Immature natural killer cell (primary cell): ENCODE measurements at places on chromosomes 3 and 15.

DNA sequence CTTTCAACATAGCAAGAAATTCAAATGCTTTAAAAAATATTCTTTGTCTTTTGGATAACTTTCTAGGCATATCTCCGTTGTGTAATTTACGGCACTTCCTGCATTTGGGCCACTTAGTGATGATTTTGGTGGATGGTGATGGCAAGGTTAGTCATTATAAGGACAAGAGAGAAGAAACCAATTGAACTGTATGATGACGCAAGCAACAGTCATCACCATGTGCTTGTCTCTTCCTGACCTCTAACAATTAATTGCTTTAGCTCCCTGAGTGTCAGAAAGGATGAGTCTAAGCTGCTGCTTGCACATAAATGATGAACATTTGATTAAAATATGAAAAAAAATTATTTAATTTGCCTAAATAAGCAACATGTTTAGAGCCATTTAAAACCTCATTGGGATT, 11.3 kb upstream of the P2RY12 start:
- no peak for DNase-seq

- peak; percentile 23 for DNase-seq
Measured at GRCh38 chr15:74725845-74726773, 781 bp upstream of the CYP1A1 start.

- DNase-seq: no peak
Measured at GRCh38 chr3:194602669-194603171, 30.5 kb downstream of the TMEM44 start.

GRCh38 chr3:99499235-99500158, 138.9 kb upstream of the COL8A1 start:
- DNase-seq: no peak

- no peak for DNase-seq
Measured at GRCh38 chr3:181572432-181572831, 139.3 kb upstream of the SOX2 start.

DNA sequence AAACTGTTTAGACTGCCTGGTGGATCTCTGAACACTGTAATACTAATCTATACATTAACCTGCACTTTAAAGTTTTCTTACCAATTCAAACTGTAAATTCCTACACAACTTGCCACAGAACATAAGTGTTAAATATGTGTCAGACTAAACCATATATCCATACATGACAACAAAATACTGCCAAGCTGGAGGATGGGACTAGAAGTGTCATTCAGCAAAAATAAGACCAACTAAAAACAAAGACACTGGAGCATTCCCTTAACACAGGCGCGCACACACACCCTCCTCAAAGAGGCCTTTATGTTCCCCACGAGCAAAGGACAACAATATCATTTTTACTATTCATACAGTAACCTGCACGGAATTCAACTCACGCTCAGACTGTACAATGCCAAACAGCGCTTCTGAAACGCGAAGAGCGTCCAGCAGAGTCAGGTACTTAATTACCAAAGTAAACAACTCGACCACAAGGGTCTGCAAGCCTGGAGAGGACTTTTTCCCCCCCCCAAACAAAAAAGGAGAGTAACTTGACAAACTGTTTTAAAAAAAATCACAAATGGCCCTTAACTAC, 1.1 kb downstream of the DCUN1D1 start:
- no peak for DNase-seq
